ENCODE measurements at places on chromosomes 6 and 20.

GRCh38 chr6:33722103-33722623, 10.7 kb upstream of the UQCC2 start:
- DNase-seq: no peak

DNA sequence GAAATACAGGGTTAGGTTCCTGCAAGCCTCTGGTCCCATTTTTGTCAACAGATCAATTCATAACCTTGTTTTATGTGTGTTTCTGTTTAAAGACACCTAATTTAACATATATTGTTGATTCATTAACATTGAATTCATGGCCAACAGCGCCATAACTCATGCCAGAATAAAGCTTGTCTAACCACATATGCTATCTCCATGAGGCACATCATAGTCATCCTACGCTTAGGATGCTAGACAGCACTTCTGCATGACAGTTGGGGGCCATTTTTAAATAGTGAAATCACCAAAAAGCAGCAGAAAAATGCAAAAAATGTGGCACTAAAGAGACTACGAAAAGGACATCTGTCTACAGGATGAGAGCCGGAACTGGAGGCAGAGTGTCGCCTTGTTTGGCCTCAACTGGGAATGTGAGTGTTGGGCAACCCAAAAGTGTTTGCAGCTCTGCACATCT, 37.9 kb downstream of the TRAM2 start:
- no peak for DNase-seq

DNA sequence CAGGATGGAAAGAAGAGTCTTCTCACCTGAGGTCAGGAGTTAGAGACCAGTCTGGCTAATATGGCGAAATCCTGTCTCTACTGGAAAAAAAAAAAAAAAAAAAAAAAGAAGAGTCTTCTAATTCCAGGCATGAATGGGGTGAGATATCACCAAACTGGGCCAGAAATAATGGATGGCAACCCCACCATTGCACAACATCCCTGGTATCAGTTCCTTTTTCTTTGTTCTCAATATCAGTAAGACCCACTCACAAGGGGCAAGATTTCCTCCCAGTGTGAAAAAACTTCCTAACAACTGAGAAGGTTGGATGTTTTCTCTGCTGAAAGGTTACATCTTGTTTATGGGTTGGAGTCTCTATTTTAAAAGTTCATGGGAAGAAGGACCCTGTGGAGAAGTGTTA, 23.6 kb upstream of the NR2E1 start:
- no peak for DNase-seq

DNA sequence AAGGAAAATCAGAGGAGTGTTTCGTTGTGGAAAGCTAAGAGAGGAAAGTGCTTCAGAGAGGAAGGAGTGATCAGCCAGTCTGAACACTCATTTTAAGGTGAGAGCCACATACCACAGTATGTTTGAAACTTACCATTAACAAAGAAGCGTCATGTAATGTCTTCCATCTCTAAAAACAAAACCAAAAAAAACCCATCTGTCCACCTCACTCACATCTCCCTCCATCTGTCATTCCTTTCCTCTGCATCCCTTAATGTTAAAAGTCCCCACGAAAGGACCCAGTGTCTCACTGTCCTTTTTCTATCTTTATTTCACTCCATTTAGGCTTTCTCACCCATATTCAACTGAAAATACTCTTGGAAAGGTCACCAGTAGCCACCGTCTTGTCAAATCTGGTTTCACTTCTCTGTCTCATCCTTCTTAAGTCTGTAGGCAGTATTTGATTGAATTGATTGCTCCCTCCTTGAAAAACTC, 59.4 kb upstream of the GNRH2 start:
- no peak for DNase-seq

DNA sequence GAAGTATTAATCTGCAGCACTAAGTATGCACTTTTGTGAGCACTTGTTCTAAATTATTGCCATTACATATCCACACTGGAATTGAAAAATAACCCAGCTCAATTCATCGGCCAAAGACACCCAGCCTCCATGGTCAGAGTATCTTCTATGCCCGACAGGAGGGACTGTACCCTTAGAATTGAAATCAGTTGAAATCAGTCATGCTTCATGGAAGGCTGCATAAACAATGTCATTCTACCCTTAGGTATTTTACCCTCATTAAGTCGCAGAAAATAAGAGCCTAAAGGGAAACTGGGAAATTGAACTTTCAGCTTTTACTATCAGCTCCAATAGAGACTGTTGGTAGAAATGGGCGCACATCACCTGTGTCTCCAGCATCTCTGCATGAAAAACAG, 2.9 kb upstream of the RAMACL start:
- DNase-seq: no peak

GRCh38 chr6:4979426-4979825, 24.4 kb downstream of the RPP40 start:
- no peak for DNase-seq
